Amygdala (tissue), 56 donors: ENCODE measurements at places on chromosomes 4 and X.

GRCh38 chr4:67861513-67861912 lies 22.3 kb downstream of the TMPRSS11D start:
- DNase-seq, result no peak

GRCh38 chr4:65954416-65954815 lies 284.1 kb upstream of the EPHA5 start:
- no peak for DNase-seq

- DNase-seq, result no peak
These were observed 385.2 kb downstream of the BMPR1B start for GRCh38 chr4:95142932-95143331.

DNA sequence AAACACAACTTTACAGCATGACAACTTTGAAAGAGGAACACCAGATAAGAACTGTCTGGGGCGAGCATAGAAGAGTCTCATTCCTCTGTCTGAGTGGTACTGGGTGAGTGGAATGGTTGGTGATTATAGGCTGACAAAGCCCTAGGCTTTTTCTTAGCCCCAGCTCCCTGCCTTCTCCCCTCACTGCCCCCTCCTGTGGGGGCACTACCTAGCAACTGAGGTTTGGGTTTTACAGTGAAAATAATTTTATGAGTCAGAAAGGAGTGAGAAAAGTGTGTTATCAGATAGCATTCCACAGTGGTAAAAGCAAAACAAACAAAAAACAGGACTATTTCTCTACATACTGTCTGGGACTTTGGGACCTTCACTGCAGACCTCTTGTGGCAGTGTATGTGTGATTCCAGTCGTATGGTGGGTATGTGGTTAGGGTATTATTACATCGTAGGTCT lies 10.5 kb upstream of the TMEM165 start:
- DNase-seq, result no peak

DNA sequence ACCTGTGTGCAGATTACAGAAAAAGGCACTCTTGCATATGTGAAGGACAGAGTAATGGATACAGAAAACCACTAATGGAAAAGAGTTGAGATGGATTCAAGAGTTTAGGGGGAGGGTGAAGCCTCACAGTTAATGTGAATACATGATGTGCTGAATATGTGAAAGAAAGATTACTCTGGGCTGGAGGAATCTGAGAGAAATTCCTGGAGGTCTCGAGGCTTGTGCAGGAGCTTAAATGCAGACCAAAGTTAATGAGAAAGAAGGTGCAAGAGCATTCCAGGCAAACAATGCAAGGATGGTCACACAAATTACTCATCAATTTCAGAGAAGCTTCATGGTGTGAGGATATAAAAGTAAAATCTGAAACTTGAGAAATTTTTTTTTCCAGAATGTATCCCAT lies 768.8 kb downstream of the STPG2 start:
- no peak for DNase-seq

DNA sequence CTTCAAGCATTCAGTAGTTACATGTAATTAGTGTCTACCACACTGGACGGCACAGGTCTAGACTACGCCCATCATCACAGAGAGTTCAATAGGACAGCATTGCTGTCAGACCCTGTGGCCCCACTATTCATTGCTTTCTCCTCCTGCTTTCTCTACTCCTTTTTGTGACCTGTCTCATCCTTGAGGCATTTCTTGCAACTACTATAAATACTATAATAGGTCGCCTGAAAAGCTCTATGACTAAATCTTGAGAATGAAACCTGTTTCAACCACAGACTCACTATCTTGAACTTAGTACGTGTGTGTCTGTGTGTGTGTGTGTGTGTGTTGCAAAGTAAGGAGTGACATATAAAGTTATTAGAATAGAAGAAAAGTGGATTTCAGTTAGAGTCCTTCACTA lies 252.9 kb upstream of the KLF3 start:
- DNase-seq, result no peak

- DNase-seq, result no peak
These were observed 639 bp upstream of the SORCS2 start for GRCh38 chr4:7191546-7192251.

DNA sequence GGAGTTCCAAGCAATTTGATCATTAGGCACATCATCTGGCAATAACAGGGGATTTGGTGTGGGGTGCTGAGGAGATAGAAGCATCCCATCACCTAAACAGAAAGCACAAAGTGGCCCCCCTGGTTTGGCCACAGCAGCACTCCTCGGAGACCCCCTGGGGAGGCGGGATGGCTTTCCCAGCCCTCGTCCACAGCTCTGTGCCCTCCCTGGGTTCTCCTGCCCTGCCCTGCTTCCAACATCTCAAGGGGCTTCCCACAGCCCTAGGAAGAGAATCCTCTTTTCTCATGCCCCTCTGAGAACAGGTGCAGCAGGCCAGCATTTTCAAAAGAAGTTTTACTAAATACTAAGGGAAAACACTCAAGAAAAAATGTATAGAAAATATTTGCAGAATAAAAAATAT lies 12.8 kb downstream of the ATP5ME start:
- no peak for DNase-seq

GRCh38 chr4:6889736-6890324 lies 19.8 kb upstream of the TBC1D14 start:
- DNase-seq, result no peak

- no peak for DNase-seq
These were observed 31.5 kb downstream of the F8 start for GRCh38 chrX:154991039-154991438.

- no peak for DNase-seq
These were observed 19.4 kb downstream of the GAK start for GRCh38 chr4:912548-913279.

GRCh38 chrX:150849486-150849885 lies 49.0 kb downstream of the CD99L2 start:
- DNase-seq, result no peak

GRCh38 chrX:144327495-144327894 lies 443.6 kb downstream of the UBE2NL start:
- DNase-seq, result no peak

- no peak for DNase-seq
These were observed 29.9 kb downstream of the TRMT2B start for GRCh38 chrX:101022020-101022419.

GRCh38 chr4:170089668-170090351 lies at the start of gene AADAT:
TSS of gene AADAT (minus strand) at chr4:170089956. CDS start at chr4:170089690, 266 bp downstream.
- peak; percentile 81 for DNase-seq

DNA sequence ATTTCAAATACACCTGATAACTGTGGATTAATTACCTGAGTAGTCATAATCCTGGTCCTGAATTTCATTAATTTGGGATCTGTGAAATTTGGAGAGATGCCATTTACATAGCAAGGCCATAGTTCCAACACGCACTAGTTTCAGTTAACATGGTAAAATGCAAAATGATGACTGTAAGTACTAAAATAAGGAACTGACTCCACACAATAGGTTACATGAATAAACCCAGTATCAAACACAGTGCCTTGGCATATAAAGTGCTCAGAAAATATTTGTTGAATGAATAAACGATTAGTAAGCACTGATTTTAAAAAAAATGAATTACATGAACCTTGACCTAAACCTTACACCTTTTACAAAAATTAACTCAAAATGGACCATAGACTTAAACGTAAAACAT lies 9.0 kb downstream of the FBXO8 start:
- no peak for DNase-seq

DNA sequence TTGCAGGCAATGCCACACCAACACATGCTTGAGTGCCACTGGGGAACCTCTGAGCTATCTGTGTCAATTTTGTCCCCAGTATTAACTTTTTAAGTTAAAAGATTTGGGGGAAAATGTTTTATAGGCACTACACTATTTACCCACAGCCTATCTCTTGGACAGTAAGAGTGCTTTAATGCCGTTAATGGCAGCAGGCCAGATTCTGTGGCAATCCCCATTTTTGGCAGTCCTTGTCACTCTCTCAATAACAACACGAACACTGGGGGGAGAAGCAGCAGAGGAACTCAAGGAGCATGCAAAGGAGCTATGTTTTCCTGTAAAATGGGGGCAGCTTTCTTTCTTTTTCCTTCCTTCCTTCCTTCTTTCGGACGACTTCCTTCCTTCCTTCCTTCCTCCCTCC lies 168.6 kb downstream of the NSUN7 start:
- DNase-seq, result no peak

DNA sequence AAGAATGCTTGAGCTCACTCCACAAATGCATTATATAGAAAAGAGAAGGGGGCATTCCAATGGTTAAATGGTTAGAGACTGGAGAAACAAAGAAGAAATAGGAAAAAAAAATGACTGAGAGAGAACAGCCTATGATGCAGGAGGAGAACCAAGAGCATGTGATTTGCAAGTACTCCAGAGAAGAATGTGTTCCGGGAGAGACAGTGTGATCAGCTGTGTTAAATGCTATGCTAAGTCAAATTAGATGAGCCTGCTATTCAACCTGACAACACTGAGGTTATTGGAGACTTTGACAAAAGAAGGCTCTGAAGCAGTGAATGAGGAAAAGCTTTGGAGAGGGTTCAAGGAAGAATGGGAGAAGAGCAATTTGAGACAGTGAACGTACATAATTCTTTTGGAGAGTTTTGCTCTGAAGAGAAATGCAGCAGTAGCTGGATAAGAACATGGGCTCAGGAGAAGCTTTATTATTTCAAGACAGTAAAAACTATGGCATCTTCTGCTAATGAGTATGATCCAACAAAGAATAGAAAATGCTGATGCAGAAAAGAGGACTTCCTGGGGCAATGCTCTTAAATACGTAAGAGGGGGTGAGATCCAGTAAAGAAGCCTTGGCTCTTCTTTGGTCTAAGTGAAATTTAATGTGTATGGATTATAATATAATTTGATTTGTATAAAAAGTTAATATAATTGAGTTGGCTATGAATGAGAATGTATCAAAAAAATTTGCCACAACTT lies 66.3 kb downstream of the PPP3CA start:
- no peak for DNase-seq

DNA sequence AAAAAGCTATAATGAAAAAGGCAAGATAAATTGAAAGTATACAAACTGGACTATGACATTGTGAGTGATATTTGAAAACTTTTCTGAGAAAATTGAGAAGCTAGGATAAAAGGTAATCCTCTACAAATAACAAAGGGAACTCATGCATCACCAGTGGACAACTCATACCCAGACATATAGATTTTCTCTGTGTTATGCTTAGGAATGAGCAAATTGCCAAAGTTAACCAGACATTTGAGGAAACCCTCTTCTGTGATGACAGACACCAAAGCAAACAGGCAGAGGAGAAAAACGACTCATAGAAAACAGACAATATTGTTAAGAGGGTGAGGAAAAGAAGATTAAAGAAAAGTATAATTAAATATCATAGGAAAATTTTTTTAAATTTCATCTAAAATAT lies 186.5 kb downstream of the MAB21L2 start:
- no peak for DNase-seq

DNA sequence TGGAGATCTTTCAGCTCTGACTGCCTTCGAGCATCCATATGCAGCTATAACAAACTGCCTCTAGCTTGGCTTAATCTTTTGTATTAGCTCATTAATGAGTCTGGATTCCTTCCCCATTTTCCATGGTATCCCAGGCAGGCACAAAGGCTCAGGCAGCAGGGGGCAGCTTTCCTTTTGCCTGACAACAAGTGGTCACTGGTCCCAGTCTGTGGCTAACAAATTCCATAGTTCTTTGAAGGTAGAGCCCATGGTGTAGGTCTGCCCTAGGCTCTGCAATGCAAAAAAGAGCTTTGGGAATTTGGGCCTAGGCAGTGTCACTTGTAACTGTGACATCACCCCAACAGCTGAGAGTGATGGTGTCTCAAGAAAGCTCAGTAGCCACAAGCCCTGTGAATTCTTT lies 234.4 kb upstream of the GPC4 start:
- no peak for DNase-seq

DNA sequence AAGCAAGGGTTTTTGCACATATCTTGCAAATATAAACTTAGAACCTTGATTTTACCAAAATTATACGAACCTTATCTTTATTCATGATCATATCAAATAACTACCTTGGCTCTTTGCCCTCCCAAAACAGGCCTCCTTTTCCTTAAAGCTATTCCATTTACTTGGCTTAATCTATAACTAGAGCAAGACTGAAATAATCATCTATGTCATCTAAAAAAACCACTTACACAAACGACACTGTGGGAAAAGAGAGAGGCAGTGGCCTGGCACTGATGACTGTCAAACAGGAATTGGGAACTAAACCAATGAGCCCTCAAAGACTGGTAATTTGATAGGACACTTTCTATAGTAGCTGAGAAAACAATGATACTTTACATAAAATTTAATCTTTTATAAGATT lies 11.7 kb upstream of the PTPN13 start:
- DNase-seq, result no peak

- DNase-seq, result no peak
These were observed 6.5 kb upstream of the DLG3 start for GRCh38 chrX:70437921-70438665.

- DNase-seq, result no peak
These were observed 5.9 kb downstream of the SH3D19 start for GRCh38 chr4:151319490-151319889.

GRCh38 chrX:9845578-9845952 lies 59.3 kb downstream of the SHROOM2 start:
- DNase-seq, result no peak

GRCh38 chrX:111445485-111445884 lies 33.5 kb upstream of the DCX start:
- no peak for DNase-seq

GRCh38 chrX:153969904-153970356 lies 1.7 kb downstream of the HCFC1 start:
- peak; percentile 64 for DNase-seq

DNA sequence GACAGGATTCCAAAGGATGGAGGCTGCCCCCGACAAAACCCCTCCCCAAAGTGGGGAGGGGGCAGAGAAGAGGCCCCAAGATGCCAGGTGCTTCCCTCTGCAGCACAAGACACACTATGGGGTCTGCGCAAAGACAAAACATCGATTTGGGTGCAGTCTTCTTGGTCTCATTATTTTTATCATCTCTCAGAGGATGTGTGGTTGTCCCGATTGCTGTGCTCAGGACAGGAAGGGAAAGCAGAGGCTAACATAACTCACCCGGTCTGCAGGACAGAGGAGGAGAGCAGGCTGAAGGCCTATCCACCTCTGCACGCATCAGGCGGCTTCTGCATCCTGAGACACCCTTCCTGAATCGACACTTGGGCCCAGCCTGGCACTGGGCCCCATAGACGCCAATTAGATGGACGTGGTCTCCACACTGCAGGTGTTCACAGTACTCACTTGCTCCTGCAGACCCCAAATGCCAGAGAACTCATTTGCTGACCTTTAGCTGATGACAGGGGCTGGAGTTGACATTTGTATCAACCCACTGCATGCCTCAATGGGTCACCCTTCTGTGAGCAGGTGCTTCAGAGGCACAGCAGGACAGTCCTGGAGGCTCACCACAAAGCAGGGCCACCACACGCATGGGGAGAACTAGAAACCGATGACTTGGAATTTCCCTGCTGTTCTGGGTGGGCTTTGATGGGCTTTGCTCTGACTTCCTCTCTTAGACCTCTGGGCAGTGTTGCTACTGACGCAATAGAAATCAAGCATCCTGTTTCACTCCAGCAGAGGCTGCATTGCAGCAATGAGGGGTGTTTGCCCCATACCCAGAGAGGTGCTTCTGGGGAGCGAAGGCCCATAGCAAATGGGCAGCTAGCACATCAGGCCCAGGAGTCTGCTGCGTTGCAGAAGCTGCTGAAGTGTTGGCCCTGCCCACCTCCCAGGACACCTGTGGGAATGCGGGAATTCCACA lies 96.3 kb upstream of the ENPP6 start:
- no peak for DNase-seq
